Muscle of back (tissue), 13 donors: ENCODE measurements at places on chromosomes 6 and 20.
A peak's percentile ranks its signal among the peaks of the same experiment; 100 is the strongest.

DNA sequence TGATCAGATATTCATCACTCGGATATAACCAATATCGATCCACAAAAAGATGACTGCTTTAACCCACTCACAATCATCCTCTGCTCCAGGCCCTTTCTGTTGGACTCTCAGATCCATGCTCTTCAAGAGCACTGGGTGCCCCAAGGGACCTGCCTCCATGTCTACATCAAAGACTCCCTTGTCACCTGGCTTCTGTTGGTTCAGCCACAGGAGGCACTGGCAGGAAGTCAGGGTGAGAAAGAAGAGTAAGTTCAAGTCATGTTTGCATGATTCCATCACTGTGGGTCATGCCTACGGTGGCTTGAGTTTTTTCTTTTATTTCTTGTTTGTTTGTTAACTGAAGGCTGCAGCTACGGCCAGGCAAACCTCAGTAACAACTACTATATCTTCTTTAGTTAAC, 243.3 kb downstream of the ADGRG6 start:
- DNase-seq = no peak

- peak; percentile 81 for DNase-seq
These were observed 62.1 kb downstream of the FOXO3 start for GRCh38 chr6:108622641-108623298.

DNA sequence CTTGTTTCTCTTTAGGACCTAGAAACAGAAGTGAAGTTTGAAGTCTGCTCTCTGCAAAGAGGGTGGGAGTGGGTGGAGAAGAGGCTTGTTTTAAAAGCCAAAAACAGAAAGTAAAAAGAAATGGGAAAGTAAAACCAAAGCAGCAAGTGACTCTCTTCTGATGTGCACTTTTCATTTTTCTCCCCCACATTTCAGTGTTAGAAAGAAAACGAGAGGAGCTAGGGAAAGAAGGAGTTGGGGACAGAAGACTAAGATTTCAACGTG, 1.3 kb downstream of the C6orf141 start:
- DNase-seq = no peak

- peak; percentile 57 for DNase-seq
These were observed 4.9 kb downstream of the VGLL2 start for GRCh38 chr6:117270055-117270842.

DNA sequence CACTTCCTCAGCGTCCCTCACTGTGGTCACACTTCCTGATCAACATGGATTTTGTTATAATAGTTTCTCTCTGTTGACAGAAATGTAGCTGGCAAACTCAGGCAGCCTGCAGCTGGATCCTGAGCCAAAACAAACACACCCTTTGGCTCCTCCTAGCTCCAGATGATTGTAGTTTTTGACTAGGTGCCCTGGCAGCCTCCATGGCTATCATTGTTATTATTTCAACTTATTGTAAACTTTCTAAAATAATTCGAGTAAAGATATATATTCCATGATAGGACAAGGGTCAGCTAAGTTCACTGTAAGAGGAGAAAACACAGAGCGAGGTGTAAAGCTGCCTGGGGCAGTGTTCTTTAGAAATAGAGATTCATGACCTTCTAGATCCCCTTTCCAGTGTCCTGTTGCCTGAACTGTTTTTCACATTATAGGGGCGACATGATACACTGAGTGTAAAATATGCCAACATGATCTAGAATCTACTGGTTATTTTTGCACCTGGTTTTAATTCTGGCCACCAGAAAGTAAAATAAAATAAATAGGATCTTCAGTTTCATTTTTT, 98.2 kb upstream of the HDGFL1 start:
- DNase-seq = peak; percentile 50

DNA sequence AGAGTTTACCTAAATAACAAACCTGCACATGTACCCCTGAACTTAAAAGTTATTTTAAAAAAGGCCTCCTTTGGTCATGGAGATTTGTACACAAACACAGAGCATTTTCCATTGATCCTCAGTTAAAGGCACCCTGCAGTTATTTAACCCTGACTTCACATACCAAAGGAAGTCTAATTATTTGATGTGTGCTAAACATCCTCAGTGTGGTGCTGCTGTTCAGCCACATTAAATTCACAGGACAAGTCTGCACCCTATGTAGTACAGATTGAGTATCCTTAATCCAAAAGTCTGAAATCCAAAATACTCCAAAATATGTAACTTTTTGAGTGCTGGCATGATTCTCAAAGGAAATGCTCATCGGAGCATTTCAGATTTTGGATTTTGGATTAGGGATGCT, 21.4 kb downstream of the KCNQ5 start:
- no peak for DNase-seq

- DNase-seq = no peak
These were observed 54.2 kb downstream of the TSBP1 start for GRCh38 chr6:32317541-32317940.
